Fibroblast of skin of abdomen (primary cell): ENCODE measurements at places on chromosomes 1 and 21.

DNA sequence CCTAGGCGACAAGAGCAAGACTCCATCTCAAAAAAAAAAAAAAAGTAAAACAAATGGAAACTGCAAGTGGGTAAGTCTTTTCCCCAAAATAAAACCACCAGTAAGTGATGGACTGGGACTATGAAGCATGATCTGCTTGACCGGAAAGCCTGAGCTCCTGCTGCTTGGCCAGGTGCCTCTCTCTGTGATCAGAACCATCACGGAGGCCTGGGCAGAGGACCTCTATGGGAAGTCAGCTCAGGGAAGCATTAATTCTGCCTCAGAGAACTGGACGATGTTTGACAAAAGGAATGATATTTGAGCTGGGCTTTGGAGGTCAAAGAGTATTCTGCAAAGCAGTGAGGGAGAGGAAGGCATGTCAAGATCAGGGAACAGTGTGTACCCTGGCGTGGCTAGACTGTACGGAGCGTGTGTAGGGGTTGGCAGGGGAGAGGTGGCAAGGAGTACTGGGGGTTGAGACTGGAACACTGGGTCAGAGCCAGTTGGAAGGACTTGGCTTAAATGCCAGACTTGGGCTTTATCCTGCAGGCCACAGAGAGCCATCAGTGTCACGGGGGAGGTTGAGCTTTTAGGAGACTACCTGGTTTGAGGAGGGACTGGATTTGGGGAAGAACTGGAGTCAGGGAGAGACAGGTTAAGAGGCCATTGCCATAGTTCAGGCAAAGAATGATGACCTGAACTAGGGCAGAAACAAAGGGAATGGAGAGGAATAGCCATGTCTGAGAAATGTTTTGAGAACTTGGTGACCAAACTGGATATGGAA lies 16.4 kb downstream of the ATP1A2 start:
- DNase-seq, result no peak

DNA sequence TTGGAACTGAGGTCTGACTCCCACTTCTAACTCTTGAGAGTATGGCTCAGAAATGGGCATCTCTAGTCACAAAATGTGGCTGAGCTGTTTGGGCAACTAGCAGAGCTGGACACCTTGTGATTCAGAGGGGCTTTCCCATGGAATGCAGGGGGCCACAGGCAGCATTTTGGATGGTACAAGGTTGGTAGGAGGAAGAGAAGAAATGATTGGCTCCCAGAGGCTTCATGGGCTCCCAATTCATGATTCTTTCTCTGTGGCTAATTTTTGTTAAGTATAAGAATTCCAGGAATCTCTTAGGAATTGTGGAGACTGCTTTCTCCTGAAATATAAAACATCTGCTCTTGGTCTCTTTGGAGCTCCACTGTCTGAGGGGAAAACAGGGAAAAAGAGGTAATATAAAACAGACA lies 49.7 kb downstream of the PBX1 start:
- DNase-seq, result peak; percentile 83

DNA sequence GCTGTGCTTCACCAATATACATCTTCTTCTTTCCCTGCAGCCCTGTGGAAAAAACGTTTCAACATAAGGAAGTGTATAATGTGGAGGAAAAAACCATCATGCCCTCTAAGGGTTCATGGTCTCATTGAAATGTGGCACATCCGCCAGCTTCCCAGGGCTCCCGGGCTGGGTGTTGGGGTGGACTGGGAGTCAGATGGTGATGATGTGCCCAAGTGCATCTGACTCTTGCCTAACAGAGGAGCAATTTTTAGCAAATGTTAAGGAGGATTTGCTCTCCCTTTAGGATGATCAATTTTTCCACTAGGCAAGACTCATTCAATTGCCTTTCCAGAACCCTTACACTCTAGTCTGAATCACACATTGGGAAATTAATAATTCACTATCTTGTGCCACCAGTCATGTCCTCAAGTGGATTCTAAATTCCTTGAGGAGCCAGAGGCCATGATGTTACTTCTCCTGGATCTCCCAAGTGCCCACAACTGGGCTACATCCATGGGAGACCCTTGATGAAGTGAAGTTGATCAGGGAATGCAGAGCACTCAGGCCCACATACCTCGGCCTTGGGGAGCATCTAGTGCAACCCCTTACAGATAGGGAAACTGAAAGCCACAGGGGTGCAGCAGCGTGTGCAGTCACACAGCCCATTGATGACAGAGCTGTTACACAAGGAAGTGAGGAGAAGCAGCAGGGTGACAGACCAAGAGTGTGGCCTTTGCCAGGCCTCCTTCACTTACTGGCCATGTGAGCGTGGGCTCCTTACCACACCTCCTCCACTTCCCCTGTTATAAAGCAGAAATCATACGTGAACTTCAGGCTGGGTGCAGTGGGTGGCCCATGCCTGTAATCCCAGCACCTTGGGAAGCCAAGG lies 100.0 kb upstream of the SLC44A3 start:
- no peak for DNase-seq

GRCh38 chr1:99546432-99547416 lies 99.2 kb upstream of the PALMD start:
- no peak for DNase-seq

GRCh38 chr21:39561140-39561539 lies 51.6 kb upstream of the B3GALT5 start:
- DNase-seq, result no peak

DNA sequence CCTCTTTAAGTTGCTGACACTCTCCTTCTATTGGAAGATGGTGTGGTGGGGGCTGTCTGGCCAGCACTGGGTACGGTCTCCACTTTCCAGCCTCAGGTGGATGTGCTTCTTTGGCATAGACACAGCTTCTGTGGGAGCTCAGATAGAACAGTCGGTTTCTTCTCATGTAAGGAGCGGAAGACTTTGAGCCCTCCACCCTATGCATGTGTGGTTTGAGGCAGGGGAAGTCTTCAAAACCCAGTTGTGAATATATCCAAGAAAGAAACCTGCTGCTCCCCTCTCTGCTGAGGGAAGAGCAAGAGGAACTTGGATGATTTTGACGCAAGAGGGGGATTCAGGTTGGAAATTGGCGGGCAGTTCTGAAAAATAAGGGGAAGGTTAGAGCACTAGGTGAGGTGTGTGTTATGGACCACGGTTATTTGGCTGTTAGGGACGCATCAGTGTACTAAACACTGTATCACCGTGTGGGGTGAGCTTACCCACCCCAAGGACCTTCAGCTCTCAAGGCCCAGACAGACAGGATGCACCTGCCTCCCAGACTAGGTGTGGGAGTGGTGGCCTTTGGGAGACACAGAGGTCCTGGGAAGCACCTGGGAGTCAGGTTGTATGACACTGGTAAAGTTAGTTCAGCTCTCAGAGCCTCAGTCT lies 36.2 kb downstream of the IL6R start:
- DNase-seq, result no peak

DNA sequence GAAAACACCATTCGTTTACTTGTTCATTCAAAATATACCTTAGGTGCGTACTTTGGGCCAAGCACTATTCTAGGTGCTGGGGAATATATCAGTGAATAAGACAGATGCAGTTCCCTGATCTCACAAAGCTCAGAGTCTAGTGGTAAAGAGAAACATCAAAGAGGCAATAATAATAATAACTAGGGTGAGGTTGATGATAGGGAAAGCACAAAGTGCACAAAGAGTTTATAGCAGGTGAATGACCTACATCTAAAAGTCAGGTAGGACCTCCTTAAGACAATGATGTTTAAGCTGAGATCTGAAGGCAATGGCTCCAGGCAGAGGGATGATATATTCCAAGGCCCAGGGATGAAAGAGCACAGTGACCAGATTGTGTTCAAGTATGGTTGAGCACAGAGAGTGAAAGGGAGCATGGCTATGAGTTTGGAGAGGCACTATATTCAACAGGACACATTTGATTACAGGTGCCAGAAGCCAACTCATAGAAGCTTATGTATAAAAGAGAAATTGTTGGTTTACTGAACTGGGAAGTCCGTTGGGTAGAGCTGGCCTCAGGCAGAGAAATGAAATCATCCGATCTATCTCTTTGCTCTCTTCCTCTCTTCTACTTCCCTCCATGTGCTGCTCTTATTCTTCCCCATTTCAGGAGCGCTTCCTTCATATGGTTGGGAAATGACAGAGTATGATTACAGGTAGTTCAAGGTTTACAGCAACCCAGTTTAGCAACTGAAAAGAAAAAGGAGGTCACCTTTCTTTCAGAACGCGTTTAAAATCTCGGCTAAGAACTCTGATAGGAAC lies 23.0 kb upstream of the CCT8 start:
- no peak for DNase-seq

DNA sequence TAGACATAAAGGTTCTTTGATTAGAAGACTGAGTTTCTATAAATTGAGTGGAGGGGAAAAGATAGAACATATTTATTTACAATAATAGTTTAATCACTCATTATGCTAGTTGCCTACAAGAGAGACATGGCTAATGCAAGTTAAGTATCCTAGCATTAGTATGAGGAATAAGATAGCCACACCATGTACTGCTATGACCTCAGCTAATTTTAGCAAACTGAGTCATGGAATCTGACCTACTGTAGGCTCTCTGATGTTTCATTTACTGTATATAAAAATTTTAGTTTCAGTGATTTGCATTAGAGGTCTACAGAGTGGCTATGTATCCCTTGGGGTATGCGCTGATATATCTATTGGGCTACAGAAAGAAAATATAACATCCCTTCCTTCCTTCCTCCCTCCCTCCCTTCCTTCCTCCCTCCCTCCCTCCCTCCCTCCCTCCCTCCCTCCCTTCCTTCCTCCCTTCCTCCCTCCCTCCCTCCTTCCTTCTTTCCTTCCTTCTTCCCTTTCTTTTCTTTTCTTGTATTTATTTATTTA lies 5.8 kb downstream of the AGL start:
- DNase-seq, result no peak

- DNase-seq, result peak; percentile 8
Observed at GRCh38 chr1:230568008-230568407, 74.3 kb upstream of the COG2 start.

GRCh38 chr1:66245691-66246090 lies 288.3 kb upstream of the SGIP1 start:
- no peak for DNase-seq

DNA sequence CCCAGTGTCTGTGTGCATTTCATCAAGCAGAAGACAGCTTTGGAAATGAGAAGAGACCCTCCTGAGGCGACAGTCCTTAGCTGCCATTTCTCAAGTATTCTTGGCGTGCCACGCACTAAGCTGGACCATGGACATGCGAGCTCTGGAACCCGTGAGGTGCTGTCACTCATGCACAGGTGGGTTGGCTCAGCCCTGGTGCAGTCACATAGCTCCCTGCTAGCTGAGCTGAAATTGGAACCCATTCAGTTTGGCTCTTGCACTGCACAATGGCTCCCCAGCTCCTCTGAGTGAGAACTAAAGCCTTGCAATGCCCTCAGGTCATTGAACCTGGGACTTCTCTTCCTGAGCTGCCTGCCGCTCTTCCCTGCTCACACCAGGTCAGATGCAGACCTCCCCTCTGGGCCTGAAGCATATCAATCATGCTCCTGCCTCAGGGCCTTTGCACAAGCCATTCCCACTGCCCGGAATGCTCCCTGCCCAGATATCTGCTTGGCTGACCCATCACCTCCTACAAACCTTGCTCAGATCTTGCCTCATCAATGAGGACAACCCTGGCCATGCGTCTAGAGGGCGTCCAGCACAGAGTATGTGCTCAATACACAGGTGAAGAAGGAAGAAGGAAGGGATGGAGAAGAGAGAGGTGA lies 6.3 kb upstream of the SRARP start:
- no peak for DNase-seq

DNA sequence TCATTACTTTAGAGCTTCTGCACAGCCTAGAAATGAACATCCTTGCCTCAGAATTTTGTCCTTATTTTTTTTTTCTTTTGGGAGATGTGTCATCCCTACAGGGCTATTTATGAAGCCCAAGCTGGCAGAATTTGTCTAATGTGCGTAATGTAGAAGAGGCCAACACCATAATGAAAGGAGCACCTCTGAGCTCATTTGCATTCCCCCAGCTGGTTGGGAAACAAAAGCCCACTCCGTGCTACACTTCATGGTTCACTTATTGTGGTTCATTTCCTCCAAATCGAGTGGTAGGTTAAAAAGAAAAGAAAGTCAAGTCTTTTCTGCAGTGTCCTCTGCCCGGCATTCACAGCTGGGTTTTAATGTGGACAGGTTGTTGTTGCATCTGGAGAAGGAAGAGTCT lies 73.5 kb downstream of the KAZN start:
- no peak for DNase-seq

GRCh38 chr1:229664133-229664689 lies 38.2 kb downstream of the URB2 start:
- DNase-seq, result no peak

DNA sequence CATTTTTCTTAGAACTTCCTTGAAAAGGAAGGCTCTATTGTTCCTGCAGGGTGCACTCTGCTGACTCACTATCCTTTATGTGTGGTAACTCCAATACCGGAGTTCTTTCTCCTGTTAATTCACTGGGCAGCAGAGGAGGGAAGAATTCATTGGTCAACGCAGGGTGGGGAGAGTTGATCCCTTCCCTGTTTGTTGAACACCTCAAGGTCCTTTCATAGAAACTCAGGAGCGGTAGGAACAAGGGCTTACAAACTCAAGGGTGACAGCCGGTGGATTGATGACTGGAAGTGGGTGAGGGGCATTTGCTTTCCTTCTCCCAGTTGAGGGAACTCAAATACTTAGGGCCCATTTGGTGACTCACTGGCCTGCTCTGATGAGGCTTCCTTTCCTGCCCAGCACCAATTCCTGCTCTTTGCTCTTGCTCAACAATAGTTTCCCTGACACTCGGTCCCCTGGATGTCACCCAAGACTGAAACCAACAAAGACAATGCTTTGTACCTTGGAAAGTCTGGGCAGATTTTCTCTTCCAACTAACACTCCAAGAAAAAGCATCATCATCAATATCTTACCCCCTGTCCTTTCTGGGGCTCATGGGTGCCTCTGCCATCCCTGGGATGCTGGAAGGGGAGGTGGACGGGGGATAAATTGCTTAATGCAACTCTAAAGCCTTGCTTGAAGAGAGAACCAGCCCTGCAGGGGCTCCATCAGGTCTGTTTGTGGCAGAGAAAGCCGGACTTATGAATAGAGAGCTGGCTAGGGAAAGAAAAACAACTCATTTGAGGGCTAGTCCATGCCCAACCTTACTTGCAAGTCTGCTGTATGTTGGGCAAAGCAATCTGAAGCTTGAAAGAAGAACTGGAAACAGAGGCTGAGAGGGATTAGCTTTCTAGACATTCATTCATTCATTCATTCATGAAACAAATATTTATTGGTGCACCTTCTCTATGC lies 9.3 kb downstream of the SLC26A9 start:
- peak; percentile 74 for DNase-seq

- DNase-seq, result peak; percentile 66
Observed at GRCh38 chr1:12078938-12079861, 16.1 kb downstream of the TNFRSF8 start.

- DNase-seq, result peak; percentile 30
Observed at GRCh38 chr1:218933513-218933912, 240.2 kb upstream of the LYPLAL1 start.

- DNase-seq, result peak; percentile 67
Observed at GRCh38 chr1:19033926-19034680, 77.6 kb upstream of the IFFO2 start.

DNA sequence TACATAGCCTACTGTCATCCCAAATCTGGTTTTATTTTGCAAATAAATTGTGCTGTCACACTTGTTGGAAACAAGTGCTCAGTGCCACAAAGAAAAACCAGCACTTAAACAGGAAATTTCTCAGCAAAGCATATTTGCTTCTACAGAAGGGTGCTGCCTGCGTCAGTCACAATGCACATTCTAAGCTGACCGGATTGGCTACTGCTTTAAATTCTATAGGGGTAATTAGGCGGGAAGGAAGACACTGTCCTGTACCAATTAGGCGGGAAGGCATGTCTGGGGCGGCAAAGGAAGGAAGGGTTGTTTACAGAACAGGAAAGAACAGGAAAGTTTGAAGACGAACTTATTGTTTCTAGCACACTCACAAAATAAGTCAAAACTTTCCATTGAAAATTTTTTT lies 2.8 kb downstream of the IFI16 start:
- DNase-seq, result peak; percentile 28

GRCh38 chr1:160097151-160097910 lies 1.1 kb downstream of the IGSF8 start:
- DNase-seq, result no peak
